ENCODE measurements at places on chromosomes 5 and 9.
A peak's percentile ranks its signal among the peaks of the same experiment; 100 is the strongest.

DNA sequence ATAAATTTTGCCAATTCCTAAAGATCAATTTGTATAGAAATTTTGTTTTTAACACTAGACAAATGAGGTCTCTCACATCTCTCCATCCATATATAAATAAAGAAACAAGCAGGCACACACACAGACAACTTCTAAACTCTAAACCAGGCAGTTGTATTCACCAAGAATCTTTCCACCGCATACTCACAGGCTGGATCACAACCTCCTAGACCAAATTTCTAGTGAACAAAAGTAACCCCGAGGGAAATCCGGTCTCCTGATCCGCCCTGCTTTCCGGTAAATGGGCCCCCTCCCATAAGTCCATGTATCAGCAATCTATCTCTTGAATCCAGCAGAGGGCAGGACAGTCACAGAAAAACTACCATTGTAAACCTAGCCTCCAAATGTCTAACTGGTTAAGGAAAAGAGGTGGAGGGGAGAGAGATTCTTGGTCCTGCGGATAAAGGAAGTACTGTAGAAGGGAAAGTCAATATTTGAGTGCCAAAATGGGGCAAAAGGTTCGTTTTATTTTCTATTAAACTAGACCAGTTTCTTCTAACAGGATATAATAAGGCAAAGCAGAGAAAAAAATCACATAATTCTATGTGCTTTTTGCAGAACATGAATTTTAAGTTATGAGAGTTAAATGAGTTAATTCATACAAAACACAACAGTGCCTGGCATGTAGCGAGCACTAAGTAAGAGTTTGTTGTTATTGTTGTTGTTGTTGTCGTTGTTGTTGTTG, 4.8 kb upstream of the SMU1 start:
- DNase-seq, result peak; percentile 49

DNA sequence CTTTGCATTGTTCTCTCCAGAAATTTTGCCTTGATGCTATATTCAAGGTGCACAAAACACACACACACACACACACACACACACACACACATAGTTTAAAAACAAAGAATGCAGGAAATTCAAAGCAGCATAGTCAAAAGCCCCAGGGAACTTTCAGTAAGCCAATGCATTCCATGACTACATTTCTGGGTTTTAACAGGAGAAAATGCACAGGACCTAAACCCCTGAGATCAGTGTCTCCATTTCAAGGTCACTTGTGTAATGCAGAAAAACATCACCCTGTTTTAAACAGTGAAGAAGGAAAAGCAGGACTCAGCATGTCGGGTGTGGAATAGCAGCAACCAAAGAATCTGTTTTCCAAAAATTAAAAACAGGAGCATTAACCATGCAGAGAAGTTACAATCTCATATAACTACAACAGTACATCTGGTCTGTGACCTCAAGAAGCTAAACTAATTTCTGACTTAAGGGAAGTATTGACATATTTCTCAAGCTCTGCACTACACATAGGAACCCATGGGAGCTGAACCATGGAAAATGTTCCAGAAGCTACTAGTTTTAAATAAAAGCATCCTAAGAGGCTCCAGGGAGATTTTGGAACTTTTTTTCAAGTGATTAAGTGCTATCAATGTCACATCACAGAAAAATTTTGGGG, 296.7 kb downstream of the HINT1 start:
- DNase-seq, result no peak

- DNase-seq, result no peak
Measured at GRCh38 chr5:170353011-170353761, 36.0 kb downstream of the KCNMB1 start.

DNA sequence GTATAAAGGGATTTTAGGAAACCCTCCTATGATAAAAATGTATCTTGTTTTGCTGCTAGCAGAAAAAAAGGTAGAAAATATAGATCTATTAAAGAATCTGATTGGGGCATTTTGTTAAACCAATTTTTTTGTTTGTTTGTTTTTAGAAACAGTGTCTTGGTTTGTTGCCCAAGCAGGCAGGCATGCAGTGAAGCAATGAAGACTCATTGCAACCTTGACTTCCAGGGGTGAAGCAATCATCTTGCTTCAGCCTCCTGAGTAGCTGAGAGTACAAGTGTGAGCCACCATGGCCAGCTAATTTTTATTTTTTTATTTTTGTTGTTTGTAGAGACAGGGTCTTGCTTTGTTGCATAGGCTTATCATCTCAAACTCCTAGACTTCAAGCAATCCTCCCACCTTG, 755.8 kb upstream of the EDIL3 start:
- no peak for DNase-seq

GRCh38 chr5:2253040-2253975, 370.6 kb upstream of the IRX4 start:
- no peak for DNase-seq

Measured in stimulated activated CD8-positive, alpha-beta memory T cell treated with anti-CD3 and anti-CD28 coated beads, Interleukin-7, amount 100 ng/mL, for 48 hours (primary cell).